Stimulated activated CD8-positive, alpha-beta memory T cell treated with anti-CD3 and anti-CD28 coated beads, Interleukin-15, amount 100 ng/mL, for 4 hours (primary cell): ENCODE measurements at places on chromosomes 7 and 10.

DNA sequence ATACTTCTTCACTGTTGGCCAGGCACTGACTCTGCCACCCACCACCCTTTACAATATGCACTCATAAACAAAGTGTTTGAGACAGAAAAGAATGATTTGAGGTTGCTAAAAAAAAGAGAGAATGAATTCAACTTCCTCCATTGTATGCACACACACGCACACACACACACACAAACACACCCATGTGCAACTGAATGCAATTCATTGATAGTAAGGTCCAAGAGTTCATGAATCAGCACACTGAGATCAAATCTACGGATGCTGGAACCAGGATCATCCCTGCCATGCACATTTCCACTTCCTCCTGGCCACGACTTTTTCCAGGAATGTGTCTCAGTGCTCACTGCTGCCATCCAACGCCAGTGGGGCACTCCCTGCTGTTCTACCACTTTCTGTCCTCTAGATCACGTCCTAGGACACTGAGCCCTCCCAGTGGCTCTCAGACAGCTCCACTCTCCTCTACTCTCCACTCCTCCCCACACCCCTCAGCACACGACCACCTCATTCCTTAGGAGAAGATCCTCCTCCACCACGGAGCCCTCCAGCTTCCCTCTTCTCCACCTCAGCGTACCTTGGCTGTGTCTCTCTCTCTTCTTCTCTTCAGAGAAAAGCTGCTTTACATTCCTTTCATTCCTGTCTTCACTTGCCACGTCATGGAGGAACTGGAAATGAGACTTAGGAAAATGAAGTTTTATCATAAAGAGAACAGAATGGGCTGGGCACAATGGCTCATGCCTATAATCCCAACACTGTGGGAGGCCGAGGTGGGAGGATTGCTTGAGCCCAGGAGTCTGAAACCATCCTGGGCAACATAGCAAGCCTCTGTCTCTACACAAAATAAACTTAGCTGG lies 12.0 kb upstream of the TMEM213 start:
- no peak for DNase-seq

DNA sequence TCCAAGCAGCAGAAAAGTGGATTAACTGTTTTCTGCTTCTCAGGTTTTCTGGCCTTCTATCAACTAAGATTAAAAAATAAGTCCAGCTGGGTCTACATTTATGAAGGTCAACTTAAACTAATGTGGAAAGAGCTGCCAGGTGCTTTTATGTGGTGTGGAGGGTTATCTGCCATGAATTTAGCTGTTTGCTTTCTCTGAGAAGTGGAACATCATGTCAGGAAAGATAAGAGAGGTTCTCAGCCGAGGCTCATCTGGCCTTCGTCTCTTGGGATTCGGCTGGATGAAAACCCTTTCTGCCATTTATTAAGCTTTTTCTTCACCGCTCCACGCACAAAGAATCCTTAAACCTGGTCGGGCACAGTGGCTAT lies 5.5 kb downstream of the PTPRN2 start:
- DNase-seq: no peak

DNA sequence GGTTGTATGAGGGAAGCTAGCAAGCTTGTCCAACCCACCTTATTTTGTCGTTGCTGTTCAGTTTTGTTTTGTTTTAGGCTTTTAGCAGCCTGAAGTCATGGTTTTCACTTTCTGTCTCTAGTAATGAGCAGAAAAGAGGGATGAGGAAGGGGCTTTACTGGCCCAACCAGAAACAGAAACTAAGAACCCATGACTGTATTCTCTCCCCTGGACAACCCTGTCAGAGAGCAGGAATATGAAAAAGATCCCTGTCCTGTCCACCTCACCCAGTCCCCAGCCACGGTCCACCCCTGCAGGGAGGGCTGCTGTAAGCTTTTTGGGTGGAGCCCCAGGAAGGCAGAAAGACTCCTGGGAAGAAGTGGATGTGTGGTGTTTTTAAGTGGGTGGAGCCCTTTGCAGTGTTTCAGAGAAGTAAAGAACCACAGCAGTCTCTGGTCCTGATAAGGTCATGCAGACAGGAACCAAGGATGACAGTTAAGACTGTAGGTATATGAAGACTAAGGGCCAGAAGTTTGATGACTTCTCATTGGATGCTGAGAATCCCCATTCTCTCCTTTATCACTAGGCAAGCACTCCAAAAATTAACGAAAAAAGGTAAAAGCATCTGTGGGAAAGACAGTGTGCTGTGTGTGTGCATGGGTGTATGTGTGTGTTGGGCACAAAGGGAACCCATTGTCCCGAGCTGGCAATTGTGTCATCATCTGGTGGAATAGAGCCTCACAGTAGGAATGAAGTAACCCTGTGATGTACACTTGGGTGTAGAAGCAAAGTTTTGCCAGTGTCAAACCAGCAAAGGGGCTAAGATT lies 13.8 kb downstream of the MRPL32 start:
- no peak for DNase-seq

DNA sequence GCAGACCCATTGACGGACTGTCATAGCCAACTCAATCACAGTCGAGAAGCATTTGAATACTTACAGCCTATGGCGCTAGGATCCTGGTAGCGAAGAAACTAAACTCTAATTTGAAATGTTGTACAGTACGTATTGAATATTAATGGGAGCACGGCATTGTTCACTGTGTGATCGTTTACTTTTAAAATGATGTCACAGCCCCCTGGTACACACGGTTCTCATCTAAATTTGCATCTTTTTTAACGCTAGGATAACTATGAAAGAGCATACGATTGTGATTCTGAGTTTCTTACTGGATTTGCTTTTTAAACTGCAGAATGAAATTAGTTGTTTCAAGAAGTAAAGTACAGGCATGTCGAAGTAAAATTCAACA lies 895 bp upstream of the NAPEPLD start:
- DNase-seq: no peak

GRCh38 chr10:80468002-80468401 lies 13.9 kb downstream of the TSPAN14 start:
- DNase-seq: peak; percentile 42

- no peak for DNase-seq
These were observed 40.4 kb downstream of the RASGEF1A start for GRCh38 chr10:43226441-43226840.
